ENCODE measurements at places on chromosomes 16 and 17.

DNA sequence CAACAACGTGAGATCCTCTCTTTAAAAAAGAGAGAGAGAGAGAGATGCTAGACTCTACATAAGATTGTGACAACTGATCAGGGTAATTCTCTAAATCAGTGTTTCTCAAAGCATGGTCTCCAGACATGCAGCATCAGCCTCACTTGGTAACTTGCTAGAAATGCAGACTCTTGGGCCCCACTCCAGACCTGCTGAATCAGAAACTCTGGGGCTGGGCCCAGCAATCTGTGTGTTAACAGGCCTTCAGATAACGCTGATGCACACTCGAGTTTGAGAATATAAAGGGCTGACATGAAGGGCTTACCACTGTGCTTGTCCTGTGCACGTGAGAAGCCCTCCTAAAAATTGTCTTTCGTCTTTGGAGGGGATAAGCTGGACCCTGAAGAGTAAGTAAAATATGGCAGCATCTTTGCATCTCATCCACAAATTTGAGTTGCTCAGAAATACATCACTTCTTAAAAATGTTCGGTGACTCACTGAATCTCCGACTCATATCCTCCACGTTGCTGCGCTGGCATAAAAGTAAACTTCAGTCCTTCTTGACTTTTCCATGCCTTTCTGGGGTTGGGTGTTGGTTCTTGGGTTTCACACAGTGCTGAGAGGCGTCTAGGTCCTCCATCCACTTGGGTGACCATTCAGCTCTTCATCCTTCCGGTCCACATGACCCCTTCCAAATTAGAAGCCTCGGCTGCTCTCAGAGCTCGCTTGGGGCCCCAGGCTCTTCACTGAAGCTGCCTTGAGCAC is 26.1 kb upstream of the KDM8 start:
- no peak for DNase-seq

DNA sequence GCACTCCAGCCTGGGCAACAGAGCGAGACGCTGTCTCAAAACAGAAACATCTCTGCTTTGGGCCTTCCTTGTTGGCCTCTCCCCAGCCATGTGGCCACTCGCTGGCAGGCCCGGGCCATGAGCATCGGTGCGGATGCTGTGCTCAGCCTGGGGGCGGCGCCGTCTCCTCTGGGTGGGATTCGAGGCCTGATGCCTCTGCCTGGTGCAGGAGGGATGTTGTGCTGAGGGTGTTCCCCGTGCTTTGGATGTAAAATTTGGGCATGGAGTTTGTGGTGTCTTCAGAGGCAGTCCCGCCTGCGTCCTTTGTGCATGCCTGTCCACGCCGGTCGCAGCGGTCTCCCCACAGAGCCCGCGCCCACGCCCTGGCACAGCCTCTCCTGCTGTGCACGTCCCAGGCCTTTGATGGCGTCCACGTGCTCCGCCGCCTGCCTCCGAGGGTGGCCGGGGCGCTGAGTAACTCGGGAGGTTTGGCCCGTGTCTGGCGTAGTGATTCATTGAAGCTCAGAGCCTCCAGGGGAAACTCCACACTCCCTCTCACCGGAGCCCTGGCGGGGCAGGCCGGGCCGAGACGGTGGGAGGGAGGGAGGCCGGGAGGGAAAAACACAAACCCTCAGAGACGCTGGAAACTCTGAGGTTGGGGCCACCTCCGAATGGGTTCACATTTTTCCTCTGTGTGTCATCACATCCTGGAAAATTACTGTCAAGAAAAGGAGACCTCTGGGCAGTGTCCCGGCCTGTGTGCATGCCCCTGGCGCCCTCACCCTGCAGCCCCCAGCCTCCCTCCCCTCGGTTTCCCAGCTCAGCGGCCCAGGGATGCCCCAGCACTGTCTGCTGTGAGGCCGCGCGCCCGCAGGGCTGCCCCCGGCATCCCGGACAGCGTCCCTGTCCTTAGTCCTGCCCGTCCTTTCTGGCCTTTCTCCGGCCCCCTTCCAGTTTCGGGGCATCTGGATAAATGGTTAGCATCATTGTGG is 19.0 kb downstream of the CENPX start:
- DNase-seq = no peak

DNA sequence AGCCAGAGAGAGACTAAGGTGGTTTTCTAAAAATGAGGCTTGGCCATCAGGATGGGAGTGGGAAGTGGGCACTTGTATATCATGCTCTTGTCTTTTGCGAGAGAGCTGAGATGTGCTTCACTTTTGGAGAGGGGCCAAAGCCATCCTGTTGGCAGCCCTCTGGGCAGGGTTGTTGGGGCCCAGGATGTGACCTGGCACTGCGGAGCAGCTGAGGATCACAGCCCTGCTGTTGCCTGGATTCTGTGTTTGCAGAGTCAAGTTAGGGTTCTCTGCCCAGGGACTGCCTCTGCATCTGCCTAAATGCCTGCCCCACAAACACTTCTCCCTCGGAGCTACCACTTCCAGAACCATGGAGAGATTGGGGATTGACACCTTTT is 71.2 kb downstream of the PLD6 start:
- no peak for DNase-seq

DNA sequence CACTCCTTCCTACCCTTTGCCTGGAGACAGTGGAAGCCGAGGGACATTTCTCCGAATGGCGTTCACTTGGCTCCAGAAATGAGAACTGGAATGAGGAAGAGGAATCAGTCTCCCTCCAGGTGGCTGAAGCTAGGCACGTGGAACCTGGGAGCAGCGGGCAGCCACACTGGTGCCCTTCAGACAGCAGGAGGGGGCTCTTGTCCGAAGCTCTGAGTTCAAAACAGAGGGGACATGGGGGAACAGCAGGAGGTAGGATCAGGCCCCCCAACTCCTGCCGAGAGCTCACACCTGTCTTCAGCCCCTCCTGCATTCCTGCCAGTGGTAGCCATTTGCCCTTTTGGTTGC is 41.5 kb downstream of the TMEM235 start:
- DNase-seq = no peak

GRCh38 chr17:3528880-3529511 is 28.6 kb downstream of the TRPV3 start:
- no peak for DNase-seq

All from SHP77 treated with DMSO at 0.1 percent for 48 hours (cell line).